A549 treated with dexamethasone at 1 μM for 4 hours (cell line): ENCODE measurements at places on chromosomes 6 and 20. TPM values are rescaled to one million over a fixed set of nuclear protein-coding genes. Genes with fewer than 3 reads are reported as not detected.

The MOG gene
- total RNA-seq: not detected in 5 replicates

The GPR31 gene
- not detected in 5 replicates for total RNA-seq

The PACSIN1 gene
- total RNA-seq: 0.06 to 0.11 TPM (median 0.06 TPM) in 5 replicates

The LGSN gene
- 1.9 to 3.7 TPM (median 2.7 TPM) in 5 replicates for total RNA-seq

The EPPIN gene
- not detected in 5 replicates for total RNA-seq
